Left hindlimb (tissue), 1 donor: ENCODE measurements at places on chromosomes 7 and 10.

DNA sequence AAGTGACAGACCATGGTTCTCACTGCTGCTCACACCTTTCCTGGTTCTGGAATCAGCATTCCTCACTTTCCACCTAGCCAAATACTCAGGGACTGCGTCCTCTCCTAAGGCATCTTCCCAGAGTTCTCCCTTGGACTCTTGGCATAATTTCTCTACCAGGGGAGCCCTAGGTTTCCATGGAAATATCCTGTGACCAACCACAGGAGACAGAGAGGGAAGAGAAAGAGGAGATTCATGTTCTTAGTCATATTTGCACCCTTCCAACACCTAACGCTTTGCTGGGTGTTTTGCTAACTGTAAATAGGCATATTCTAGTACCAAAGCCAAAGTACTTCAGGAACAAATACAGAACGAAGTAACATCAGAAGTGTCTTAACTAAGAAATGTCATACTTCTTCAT is 28.6 kb downstream of the DENND11 start:
- DNase-seq: no peak

DNA sequence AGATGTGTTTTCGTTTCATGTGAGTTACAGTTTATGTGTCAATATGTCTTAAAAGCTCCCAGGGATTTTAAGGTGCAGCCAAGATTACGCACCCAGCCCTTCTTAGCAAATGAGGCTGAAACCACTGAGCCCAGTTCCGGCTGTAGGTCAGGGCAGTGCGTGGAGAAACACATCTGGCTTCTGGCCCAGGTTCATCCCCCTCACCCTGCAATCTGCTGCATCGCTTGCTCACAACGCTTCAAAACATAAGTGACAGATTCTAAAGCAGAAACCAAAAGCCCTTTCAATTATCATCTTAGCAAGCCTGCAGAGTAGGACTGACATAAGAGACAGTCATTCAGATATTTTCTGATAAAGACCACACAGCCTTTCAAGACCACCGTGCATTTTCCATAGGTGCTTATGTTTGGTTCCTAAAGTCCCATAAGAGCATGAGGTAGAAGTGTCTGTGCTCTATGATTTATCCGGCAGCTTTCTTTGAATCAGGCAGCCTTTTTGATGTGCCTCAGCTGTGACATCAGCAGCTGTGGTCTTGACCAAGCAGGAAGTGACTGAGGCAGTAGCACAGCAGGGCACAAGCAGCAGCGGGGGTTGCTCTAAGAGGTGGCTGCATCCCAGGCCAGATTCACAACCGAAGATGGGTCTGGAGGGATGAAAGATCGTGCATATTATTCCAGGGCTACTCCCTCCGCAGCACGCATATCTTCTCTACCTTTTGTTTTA is 72.1 kb upstream of the LYZL2 start:
- DNase-seq: no peak

DNA sequence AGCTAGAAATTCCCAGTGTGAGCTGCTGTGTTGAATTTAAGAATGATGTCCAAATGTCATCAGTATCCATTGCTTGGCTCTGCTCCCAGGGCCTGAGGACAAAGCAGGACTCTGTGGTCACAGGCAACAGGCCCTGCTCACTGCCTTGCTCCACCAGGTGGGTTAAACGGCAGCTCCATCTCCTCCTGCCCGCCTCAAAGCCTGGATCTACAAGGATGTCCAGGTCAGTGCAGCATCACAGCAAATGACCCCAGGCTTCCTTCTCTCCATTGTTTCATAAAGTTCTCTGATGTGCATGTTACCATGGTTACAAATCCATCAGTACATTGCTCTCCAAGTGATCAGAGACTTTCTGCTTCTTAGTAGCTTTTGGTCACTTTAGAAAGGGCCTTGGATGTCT is 322.0 kb upstream of the ZNF32 start:
- no peak for DNase-seq

- no peak for DNase-seq
Measured at GRCh38 chr7:137411446-137411845, 67.9 kb upstream of the PTN start.
